Prostate gland (tissue), 2 donors: ENCODE measurements at places on chromosomes 5 and 9.

DNA sequence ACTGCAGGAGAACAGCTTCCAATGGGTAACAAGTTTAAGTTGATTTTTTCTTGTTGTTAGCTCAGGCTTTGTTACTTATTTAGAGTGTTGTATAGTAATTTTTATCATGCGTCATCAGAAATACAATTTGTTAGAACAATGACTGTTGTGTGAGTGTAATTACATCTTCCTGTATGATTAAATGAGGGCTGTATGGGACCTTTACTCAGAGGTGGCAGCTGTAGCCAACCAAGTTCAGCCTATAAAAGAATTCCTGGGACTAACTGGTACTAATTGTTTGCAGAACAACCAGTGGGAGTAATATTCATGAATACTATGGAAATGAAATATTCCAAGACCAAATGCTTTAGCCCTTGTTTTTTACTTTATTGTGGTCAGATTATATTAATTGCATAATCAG, 30.8 kb upstream of the TJP2 start:
- no peaks in the 10 kb centered on the region for H3K36me3 ChIP-seq
- DNase-seq = no peak
- H3K27me3 ChIP-seq = no peaks in the 10 kb centered on the region

- no peaks in the 10 kb centered on the region for H3K27me3 ChIP-seq
- no peaks in the 10 kb centered on the region for H3K4me1 ChIP-seq
- no peak for DNase-seq
- H3K27ac ChIP-seq = no peak overlapping the region
- no peaks in the 10 kb centered on the region for H3K36me3 ChIP-seq
- no peak overlapping the region for H3K4me3 ChIP-seq
These were observed 190.3 kb upstream of the NMUR2 start for GRCh38 chr5:152595405-152595804.

GRCh38 chr5:111626473-111627148, 114.3 kb upstream of the STARD4 start:
- no peak overlapping the region for H3K4me3 ChIP-seq
- no peak overlapping the region for H3K27ac ChIP-seq
- H3K4me1 ChIP-seq = no peaks in the 10 kb centered on the region
- no peaks in the 10 kb centered on the region for H3K27me3 ChIP-seq

GRCh38 chr9:115035841-115036612, 81.9 kb downstream of the TNC start:
- H3K27me3 ChIP-seq = no peaks in the 10 kb centered on the region
- H3K4me1 ChIP-seq = no peaks in the 10 kb centered on the region
- H3K4me3 ChIP-seq = no peak overlapping the region
- no peak overlapping the region for H3K27ac ChIP-seq
- DNase-seq = no peak

DNA sequence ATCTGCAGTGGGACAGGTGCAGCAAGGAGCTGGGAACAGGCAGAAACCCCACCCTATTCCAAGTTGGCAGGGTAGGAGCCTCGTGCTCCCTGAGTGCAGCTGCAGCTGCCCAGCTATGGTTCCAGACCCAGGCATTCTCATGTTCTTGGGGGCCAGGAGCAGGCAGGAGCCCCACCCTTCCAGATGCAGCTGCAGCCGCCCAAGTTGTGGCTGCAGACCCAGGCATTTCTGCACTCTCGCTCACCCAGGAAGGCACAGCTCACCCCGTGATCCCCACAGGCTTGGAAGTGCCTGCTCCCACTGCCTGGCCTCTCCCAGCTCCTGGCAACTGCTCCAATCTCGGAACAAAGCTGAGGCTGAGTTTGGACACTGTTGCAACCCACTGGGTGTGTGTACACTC, 275.8 kb upstream of the ADRA1B start:
- no peaks in the 10 kb centered on the region for H3K4me1 ChIP-seq
- no peak overlapping the region for H3K4me3 ChIP-seq
- no peaks in the 10 kb centered on the region for H3K36me3 ChIP-seq

- H3K4me3 ChIP-seq = no peak overlapping the region
- H3K36me3 ChIP-seq = no peaks in the 10 kb centered on the region
- H3K4me1 ChIP-seq = peaks cover 52% of the 10 kb centered on the region
- peak; percentile 93 for DNase-seq
These were observed 66.0 kb upstream of the KLF9 start for GRCh38 chr9:70480405-70480980.

GRCh38 chr5:17434982-17435381, 63.0 kb upstream of the TAF11L2 start:
- no peaks in the 10 kb centered on the region for H3K4me1 ChIP-seq
- H3K27me3 ChIP-seq = no peaks in the 10 kb centered on the region
- no peak overlapping the region for H3K27ac ChIP-seq
- DNase-seq = no peak

GRCh38 chr9:92278110-92278509, 15.4 kb downstream of the IARS1 start:
- H3K27ac ChIP-seq = no peak overlapping the region
- DNase-seq = no peak
- H3K27me3 ChIP-seq = no peaks in the 10 kb centered on the region
- H3K4me3 ChIP-seq = no peak overlapping the region
- H3K4me1 ChIP-seq = no peaks in the 10 kb centered on the region

DNA sequence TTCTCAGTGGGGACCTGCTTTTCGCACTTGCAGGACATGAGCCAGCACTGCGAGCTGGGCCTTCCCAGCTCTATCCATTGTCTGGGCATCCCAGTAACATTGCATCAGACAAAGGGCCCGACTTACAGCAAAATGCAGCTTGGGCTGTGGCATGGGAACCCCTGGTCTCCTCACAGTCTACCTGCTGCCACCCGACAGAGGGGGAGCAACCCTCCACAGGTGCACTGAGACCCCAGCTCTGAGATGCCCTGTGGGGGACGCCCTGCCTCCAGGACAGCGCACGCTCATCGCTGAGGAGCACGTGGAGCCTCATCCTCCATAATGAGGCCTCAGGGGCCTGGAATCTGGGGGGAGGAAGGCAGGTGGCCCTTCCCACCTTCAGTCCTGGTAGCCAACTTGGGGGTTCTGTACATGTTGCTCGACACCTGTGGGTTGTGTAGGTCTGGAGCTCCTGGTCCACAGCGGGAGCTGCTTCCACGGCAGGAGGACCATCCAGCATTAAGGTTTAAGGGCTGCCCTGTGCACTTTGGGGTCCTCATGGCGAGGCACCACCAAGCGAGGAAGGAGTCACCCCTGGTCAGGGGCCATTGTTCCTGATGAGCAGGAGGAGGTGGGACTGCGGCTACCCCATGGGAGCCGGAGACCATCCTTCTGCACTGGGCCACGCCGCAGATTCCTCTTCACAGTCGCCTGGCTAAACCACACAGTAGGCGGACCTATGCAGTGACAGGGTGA, 376.5 kb upstream of the IRX1 start:
- H3K4me1 ChIP-seq = no peaks in the 10 kb centered on the region
- no peaks in the 10 kb centered on the region for H3K27me3 ChIP-seq
- DNase-seq = no peak
- H3K4me3 ChIP-seq = no peak overlapping the region
- no peaks in the 10 kb centered on the region for H3K36me3 ChIP-seq

GRCh38 chr9:5582835-5583195, 46.1 kb upstream of the RIC1 start:
- H3K27ac ChIP-seq = no peak overlapping the region
- no peaks in the 10 kb centered on the region for H3K4me1 ChIP-seq
- no peaks in the 10 kb centered on the region for H3K27me3 ChIP-seq

DNA sequence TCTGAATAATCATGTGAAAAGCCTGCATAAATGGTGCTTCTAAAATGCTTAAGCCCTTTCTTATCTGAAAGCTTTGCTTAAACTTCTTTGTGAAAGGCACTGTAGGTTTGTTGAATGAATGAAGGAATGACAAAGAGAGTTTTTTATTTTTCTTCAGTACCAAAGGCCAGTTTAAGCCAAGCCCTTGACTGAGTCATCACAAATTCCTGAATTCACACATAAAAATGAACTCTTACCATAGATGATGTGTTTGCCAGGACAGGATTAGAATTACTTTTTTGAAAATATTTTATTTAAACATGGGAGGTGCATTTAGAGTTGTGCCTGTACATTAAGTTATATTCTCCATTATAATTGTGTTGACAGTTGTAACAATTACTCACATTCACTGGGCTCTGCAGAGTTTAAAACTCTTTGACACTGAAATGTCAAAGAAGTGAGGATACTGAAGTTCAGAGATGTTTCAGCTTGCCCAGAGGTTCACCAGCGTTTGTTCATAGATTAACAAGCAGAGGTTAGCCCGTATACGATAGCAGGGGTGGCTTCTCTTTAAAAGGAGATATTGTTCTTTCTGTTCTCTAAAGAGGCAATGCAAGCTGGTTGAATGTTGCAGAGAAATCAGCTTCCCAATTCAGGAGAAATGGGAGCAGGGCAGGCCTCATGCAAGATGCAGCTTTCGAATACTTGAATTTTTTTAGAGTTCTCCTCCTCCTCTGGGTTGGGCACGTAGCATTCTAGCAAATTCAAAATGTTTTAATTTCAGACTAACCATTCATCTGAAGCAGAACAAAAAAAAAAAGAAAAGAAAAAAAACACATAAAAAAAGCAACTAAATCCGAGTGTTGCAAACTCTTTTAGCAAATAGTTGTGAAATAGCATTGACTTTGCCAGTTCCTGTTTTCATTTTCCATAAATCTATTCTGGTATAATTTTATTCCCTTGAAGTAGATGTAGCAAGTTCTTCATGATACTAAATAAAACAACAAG, 358.7 kb upstream of the KLF4 start:
- H3K4me1 ChIP-seq = no peaks in the 10 kb centered on the region
- no peak for DNase-seq
- H3K27ac ChIP-seq = no peak overlapping the region
- H3K27me3 ChIP-seq = no peaks in the 10 kb centered on the region
- H3K4me3 ChIP-seq = no peak overlapping the region
- H3K36me3 ChIP-seq = no peaks in the 10 kb centered on the region

GRCh38 chr9:130663258-130663976, 977 bp upstream of the PRDM12 start:
- no peak overlapping the region for H3K4me3 ChIP-seq
- no peaks in the 10 kb centered on the region for H3K4me1 ChIP-seq
- no peaks in the 10 kb centered on the region for H3K36me3 ChIP-seq
- H3K27ac ChIP-seq = no peak overlapping the region
- no peak for DNase-seq

DNA sequence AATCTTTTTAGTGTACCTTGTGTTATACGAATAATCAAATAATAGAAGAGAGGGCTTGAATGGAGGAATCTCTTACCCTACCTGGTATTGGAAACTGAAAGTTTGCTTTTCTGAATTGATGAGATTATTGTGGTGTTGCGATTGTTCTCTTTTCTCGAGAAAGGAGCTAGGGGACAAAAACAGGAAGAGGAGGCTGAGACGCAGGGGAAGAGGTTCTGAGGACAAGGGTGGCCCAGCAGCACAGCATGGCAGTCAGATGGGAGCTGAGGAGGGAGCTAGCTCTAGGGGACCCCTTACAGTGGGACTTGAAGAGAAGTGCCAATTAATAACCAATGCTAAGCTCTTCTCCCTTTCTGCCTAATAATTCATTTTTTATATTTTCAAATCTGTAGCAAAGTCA, 183.3 kb upstream of the DMAC1 start:
- H3K27me3 ChIP-seq = no peaks in the 10 kb centered on the region
- DNase-seq = no peak
- H3K36me3 ChIP-seq = no peaks in the 10 kb centered on the region

GRCh38 chr9:22035591-22036011, 26.5 kb upstream of the CDKN2B start:
- no peak overlapping the region for H3K4me3 ChIP-seq
- no peaks in the 10 kb centered on the region for H3K36me3 ChIP-seq
- H3K27me3 ChIP-seq = no peaks in the 10 kb centered on the region
- no peaks in the 10 kb centered on the region for H3K4me1 ChIP-seq
- H3K27ac ChIP-seq = no peak overlapping the region

- no peak for DNase-seq
- no peaks in the 10 kb centered on the region for H3K4me1 ChIP-seq
- H3K36me3 ChIP-seq = no peaks in the 10 kb centered on the region
- H3K27ac ChIP-seq = no peak overlapping the region
- no peaks in the 10 kb centered on the region for H3K27me3 ChIP-seq
These were observed 538.2 kb upstream of the ZNF462 start for GRCh38 chr9:106324591-106325280.
